A549 treated with CORT108297 at 1 μM for 4 hours (cell line): ENCODE measurements at places on chromosomes 7 and 10. TPM values are rescaled to one million over a fixed set of nuclear protein-coding genes. Genes with fewer than 3 reads are reported as not detected.

SFRP5 gene
- total RNA-seq = 1.2 to 2.8 TPM (median 2.4 TPM) in 5 replicates

ITIH5 gene
- 0.06 to 0.16 TPM (median 0.08 TPM) in 5 replicates for total RNA-seq

SFMBT2 gene
- total RNA-seq = 9.0 to 11.9 TPM (median 10.3 TPM) in 5 replicates

SLC13A1 gene
- not detected in 5 replicates for total RNA-seq

FFAR4 gene
- total RNA-seq = 0.14 to 0.25 TPM (median 0.22 TPM) in 5 replicates

SLC18A3 gene
- total RNA-seq = not detected in 5 replicates

NCF1 gene
- total RNA-seq = 0.09 to 0.13 TPM (median 0.11 TPM) in 4 of 5 replicates, not detected in the other

LOXL4 gene
- 1.2 to 1.8 TPM (median 1.3 TPM) in 5 replicates for total RNA-seq

TAS2R60 gene
- not detected in 5 replicates for total RNA-seq
